ENCODE measurements at places on chromosomes 7 and 10.
A peak's percentile ranks its signal among the peaks of the same experiment; 100 is the strongest.

- no peak for DNase-seq
These were observed 59.9 kb upstream of the DNAJB12 start for GRCh38 chr10:72414642-72415041.

DNA sequence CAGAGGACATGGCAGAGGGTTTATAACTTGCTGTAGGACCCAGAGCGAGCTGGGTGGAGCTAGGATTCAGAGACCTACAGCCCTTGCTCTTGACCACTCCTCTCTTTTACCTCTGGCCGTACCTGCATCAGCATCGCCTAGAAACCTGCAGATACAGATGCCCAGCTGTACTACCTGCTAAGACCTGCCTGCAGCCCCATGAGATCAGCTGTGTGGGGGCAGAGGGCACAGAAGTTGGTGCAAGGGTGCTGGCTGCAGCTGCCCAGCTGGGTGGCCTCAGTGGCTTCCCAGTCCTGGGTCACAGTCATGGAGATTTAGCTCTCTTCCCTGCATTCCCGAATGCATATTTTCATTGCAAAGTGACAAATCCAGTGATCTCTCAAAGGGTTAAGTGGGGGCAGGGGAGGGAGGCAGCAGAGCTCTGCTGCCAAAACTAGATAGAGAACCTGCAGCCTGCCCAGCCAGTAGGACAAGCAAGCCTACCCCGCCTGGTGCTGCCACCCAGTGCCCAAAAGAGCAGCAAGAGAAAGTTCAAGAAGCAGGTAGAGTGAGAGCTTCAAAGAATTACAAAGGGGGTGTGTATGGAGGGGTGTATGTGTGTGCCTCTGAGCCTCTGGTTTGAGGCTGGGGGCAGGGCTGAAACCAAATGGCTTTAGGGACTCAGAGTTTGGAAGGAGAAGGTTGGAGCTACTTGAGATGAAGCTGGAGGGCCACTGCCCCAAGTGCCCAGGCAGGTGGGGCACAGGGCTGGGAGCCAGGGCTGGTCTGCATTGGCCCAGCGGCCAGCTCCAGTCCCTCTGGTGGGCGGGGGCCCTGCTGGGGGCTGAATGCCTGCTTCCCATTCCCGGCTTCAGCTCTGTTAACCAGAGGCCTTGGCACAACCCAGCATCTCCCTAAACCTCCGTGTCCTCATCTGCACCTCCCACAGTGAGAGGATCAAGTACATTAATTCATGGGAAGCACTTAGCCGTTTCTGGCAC lies 6.9 kb downstream of the FAM241B start:
- DNase-seq, result peak; percentile 30

DNA sequence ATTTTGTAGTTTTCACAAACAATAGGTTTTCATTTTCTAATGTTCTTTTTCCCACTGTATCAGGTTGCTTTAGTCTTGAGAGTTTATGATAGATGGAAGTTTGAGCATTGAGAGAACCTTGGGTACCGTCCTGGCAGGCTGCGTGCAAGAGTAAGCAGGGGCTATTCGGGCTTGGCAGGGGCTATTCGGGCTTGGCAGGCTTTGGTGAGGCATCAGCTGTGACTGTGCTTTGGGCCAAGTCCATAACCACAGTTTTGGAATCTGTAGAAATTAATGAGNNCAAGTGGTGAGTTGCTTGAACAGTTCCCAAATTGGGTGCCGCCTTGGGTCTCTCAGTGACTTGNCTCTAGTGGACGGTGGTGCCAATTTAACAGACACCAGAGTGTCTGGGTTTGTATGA lies 424.6 kb downstream of the PAXIP1 start:
- DNase-seq, result no peak

DNA sequence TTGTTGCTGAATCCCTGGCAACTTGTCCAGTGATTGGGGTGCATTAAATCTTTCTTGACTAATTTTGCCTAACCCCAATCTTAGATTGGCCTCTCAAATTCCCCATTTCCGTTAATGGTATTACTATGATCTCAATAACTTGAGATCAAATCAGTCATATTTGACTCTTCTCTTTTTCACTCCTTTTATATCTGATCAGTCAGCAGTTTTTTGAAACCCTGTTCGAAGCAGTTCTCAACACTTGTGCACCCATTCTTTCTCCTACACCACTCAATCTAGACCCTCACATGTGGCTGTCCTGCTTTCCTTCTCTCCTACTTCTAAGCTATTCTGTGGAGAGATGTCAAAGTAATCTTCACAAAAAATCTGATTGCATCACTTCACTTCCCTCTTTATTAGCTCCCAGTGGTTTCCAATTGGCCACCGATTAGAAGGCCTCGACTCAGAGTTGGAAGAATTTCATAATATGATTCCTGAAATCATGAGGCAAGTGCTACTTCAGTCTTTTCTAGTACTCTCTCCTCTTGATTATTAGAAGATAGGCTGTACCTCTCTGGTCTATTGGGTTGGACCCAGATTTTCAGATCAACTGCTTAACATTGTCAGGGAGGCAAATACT lies 128.9 kb downstream of the ZNF365 start:
- DNase-seq, result no peak

DNA sequence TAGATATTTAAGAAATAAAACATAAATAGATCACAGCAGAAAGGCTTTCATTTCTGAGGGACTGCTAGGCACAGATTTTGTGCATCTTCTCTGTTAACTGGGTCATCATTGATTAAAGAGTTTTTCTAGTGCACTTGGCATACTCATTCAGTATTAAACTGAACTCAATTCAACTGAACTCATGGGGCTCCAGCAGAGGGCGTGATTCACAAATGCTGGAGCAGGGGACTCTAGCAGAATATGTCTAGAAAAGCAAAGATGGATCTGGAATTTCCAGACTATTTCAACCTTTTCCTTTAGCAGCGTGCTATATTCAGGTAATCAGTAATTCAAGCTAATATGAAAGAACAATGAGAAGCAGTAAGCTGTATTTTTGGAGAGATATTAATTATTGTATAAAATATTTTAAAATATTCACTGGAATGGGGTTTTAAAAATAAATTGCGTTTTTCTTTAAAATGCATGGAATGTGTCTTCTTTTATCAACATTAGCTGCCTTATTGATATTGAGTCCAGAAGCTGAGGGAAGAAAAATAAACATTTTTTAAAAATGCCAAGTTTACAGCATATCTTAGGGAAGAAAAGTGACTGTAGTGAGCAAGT lies 296.8 kb upstream of the CACNA2D1 start:
- DNase-seq, result no peak

- no peak for DNase-seq
These were observed 9.8 kb downstream of the WAC start for GRCh38 chr10:28542728-28543127.

DNA sequence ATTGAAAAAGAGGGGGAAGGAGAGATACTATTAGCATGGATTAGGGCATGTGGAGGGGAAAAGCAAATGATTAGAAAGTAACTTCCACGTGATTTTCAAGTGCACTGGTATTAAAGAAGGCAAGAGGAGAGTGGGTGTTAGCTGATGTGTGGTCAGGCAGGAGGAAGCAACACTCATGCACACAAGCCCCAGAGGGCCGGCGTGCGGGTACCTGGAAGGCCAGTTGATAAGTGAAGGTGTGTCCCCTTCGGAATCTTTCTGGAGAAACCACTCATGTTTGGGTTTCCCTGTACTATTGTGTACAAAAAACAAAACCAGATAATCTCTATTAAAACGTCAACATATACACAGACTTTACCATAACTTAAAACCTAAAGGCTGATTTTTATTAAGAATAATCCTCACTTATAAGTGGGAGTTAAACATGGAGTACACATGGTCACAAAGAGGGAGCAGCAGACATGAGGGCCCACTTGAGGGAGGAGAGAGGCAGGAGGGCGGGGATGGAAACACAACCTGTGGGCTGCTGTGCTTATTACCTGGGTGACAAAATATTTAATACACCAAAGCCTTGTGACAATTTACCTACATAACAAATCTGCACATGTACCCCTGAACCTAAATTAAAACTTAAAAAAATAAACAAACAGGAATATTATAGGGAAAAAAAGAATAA lies 98.9 kb downstream of the SVIL start:
- DNase-seq, result no peak

- DNase-seq, result no peak
These were observed 61.2 kb downstream of the PRKAR2B start for GRCh38 chr7:107105591-107106245.

DNA sequence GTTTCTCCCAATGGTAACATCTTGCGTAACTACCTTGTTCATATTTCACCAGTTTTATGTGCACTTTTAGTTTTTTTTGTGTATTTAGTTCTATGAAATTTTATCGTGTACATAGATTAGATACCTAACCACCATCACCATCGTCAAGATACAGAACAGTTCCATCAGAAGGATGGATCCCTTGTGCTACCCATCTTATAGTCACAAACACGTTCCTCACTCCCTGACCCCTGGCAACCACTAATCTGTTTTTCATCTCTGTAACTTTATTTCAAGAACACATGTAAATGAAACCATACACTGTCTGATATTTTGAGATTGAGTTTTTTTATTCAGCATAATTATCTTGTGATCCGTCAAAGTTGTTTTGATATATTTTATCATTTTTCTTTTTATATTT lies 29.9 kb downstream of the FANK1 start:
- no peak for DNase-seq

- DNase-seq, result no peak
These were observed 45.6 kb downstream of the BMPR1A start for GRCh38 chr10:86801995-86802394.

GRCh38 chr7:25633426-25634036 lies 405.2 kb upstream of the NPVF start:
- DNase-seq, result no peak

- DNase-seq, result peak; percentile 17
These were observed 25.3 kb downstream of the GARIN1A start for GRCh38 chr7:128697302-128697905.

DNA sequence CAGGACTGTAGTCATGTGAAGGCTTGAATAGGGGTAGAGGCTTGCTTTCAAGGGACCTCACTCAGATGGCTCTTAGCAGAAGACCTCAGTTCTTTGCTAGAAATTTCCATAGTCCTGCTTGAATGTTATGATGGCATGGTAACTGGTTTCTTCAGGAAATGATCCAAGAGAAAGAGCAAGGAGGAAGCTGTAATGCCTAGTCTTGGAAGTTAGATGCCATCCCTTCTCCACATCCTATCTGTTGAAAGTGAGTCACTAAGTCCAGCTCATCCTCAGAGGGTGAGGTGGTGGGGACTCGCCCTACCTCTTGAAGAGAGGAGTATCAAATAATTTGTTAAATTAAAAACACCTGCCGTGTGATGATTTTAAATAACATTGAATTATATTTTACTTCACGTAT lies 4.6 kb downstream of the MGAM start:
- DNase-seq, result no peak

DNA sequence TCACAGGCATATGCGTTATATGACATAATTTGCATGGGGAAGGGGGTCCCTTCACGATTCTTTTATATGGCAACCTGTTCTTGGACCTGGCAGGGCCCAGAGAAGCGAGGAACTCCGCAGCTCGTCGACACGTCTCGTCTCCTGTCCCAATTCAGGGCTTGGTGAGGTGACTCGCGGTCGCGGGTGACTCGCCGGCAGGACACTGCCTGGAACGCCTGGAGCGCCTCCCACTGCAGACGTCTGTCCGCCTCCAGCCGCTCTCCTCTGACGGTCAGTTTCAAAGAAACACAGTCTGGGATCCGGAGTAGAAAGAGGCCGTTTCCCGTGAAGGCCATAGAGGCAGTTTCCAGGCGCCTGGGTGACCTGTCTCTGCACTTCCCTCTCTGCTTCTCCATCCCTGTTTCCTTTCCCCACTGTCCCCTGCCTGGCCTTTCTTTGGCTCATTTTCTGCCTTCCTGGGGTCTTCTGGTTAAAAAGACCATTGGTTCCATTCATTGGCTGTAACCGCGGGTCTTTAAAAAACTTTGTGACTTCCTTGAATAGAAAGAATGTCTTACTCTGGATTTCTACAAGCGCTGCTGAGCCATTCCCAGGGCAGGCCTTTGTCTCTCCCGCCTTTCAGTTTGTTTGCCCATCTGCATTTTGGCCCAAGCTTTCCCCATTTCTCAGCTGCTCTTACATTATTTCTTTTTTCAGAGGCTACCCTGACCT lies 1.2 kb downstream of the UPP1 start:
- DNase-seq, result no peak

- DNase-seq, result no peak
These were observed 33.6 kb downstream of the CNTNAP2 start for GRCh38 chr7:146150153-146150552.

DNA sequence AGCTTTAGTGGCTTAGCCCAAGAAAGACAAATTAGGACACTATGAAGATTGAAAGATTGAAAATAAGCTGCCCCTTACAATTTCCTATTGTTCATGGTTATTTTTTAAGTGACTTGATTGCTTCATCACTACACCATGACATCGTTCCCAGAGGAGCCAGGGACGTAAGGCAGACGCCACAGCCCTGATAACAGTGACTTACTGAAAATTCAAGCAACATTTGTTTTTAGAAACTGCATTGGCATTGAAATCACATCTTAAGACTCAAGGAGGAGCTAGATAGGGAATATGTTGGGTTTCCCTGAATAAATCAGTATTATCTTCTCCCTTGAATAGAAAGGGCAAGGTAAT lies 38.7 kb upstream of the ANK3 start:
- no peak for DNase-seq

GRCh38 chr10:99470327-99470726 lies 39.9 kb upstream of the GOT1 start:
- no peak for DNase-seq

All from CD4-positive, alpha-beta memory T cell (primary cell).